ENCODE measurements at places on chromosomes 12 and 14. TPM values are rescaled to one million over a fixed set of nuclear protein-coding genes. Genes with fewer than 3 reads are reported as not detected.

The ESR2 gene
- total RNA-seq: 0.20 TPM

The FLRT2 gene
- 2.1 TPM for total RNA-seq

GRCh38 chr14:55051165-55051422 is 353 bp upstream of the MAPK1IP1L start:
- peaks cover 10% of the 10 kb centered on the region for H3K36me3 ChIP-seq
- no peaks in the 10 kb centered on the region for H3K27me3 ChIP-seq
- H3K27ac ChIP-seq: peak overlapping the region; percentile 88
- no peak for DNase-seq

GRCh38 chr12:63668028-63668799 is at the start of gene DPY19L2:
Gene DPY19L2, minus strand, starts transcription at chr12:63668493. Its CDS starts 100 bp downstream, at chr12:63668393.
- H3K4me1 ChIP-seq: 0 out of 2 replicates have a peak, but pooled peaks cover 4% of the 10 kb centered on the region
- no peak within 1 kb of the TSS for H3K27ac ChIP-seq
- no peaks in the 10 kb centered on the region for H3K27me3 ChIP-seq
- H3K4me3 ChIP-seq: no peak within 1 kb of the TSS
- H3K36me3 ChIP-seq: no peaks in the 10 kb centered on the region

DNA sequence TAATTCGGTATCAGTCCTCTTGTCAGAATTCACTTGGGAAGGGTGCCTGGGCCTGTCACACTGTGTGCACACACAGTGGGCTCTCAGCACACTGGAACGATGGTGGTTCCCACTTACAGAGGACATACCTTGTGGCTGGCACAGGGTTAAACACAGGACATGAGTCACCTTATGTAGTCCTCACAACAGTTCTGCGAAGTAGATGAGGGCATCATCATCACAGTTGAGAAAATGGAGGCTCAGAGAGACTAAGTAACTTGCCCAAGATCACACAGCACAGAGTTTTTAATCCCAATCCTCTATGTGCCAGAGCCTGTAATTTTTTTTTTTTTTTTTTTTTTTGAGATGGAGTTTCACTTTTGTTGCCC is 90.7 kb downstream of the NINJ2 start:
- H3K36me3 ChIP-seq: no peaks in the 10 kb centered on the region
- DNase-seq: no peak
- peaks cover 25% of the 10 kb centered on the region for H3K4me1 ChIP-seq
- H3K27ac ChIP-seq: no peak overlapping the region
- no peaks in the 10 kb centered on the region for H3K27me3 ChIP-seq

- H3K27me3 ChIP-seq: no peaks in the 10 kb centered on the region
- no peak overlapping the region for H3K27ac ChIP-seq
- no peaks in the 10 kb centered on the region for H3K36me3 ChIP-seq
- H3K4me3 ChIP-seq: no peak overlapping the region
- no peak for DNase-seq
These were observed 14.3 kb upstream of the KRT5 start for GRCh38 chr12:52534482-52534881.

The METTL1 gene
- total RNA-seq: 15.8 TPM

DNA sequence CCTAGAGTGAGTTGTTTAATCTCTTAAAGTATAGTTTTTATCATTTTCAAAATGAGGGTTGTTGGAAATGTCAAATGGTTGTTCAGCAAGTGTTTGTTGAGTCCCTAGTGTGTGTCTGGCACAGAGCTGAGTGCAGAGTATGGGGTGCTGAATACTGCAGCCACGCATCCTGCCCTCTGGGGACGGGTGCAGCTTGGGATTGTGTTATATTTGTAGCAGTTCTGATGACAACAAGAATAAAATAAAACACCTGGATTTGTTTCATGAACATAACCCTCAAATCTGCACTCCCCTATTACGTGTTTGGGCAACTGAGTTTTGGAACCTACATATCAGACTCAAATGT is 127.9 kb downstream of the CACNA1C start:
- no peaks in the 10 kb centered on the region for H3K36me3 ChIP-seq
- H3K27me3 ChIP-seq: peaks cover 97% of the 10 kb centered on the region
- no peak for DNase-seq
- no peak overlapping the region for H3K4me3 ChIP-seq

- H3K27me3 ChIP-seq: no peaks in the 10 kb centered on the region
- DNase-seq: no peak
- H3K27ac ChIP-seq: no peak overlapping the region
- H3K36me3 ChIP-seq: no peaks in the 10 kb centered on the region
- peaks cover 11% of the 10 kb centered on the region for H3K4me1 ChIP-seq
- H3K4me3 ChIP-seq: no peak overlapping the region
These were observed 4.3 kb downstream of the BCAT1 start for GRCh38 chr12:24944601-24944975.

DNA sequence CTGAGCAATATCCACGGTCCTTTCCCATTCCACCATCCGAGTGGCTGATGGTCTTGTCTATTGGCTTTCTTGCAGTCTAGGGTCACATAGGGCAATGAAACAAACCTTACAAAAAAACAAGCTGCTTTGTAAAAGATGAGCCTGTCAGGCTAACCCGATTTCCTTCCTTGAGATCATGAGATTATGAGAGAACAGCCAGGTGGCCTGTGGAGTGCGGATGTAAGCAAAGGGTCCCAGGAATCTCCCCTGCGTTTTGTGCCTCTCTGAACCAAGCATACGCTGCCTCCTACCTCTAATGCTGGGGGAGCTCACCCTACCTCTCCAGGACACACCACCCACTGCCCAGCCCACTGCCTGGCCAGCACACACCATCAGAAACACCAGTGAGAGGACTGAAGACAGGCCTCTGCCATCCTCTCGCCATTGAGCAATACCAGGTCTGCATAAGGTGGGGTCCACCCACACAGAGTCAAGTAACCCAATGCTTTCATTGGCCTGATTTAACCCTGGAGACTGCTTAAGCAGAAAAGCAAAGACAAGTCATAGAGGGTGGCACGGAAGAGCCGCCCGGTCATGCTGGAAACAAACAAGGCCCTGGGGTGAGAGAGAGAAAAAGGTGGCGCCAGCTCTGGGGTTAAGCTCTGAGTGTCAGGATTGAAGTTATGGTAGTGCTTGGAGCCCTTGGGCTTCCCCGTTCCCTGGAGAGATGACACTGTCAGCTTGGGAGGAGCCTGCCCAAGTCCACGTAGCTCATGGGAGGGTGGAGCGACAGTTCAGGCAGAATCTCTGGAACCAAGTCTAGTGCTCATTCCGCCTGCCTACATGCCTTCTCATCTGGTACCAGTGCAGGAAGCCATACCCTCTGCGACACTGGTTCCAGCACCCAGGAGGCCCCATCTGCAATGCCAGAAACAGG is 46.6 kb downstream of the CALM1 start:
- peak overlapping the region; percentile 91 for H3K27ac ChIP-seq
- H3K27me3 ChIP-seq: no peaks in the 10 kb centered on the region
- H3K4me3 ChIP-seq: peak overlapping the region; percentile 3
- H3K4me1 ChIP-seq: peaks cover 32% of the 10 kb centered on the region
- DNase-seq: peak; percentile 10
- H3K36me3 ChIP-seq: no peaks in the 10 kb centered on the region

The NKX2-1 gene
- total RNA-seq: not detected

The FAM186B gene
- 1.7 TPM for total RNA-seq

DNA sequence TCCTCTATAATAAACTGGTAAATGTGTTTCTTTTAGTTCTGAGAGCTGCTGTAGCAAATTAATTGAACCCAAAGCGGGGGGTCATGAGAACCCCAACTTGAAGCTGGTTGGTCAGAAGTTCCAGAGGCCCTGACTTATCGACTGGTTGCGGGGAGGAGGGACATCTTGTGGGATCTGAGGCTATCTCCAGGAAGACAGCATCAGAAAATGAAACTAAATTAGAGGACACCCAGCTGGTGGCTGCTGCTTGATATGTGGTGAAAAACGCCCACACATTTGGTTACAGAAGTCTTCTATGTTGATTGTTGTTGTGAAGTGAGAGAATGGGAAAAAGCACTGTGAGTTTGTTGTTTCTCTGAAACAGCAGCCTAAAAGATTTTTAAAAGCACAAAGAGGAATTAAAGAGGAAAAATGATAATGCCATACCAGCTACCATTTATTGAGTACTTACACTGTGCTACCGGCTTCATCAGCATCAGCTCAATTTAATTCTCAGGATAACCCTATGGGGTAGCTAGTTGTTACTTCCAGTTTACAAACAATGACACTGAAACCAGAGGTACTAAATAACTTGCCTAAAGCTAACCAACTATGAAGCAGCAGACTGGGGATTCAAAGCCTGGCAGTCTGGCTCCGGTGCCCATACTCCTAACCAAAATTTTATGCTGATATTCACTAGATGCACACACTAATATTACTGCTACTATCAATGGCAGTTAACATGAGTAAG is 24.3 kb downstream of the DDX24 start:
- H3K27ac ChIP-seq: no peak overlapping the region
- H3K4me3 ChIP-seq: no peak overlapping the region
- H3K27me3 ChIP-seq: no peaks in the 10 kb centered on the region
- no peaks in the 10 kb centered on the region for H3K4me1 ChIP-seq
- no peak for DNase-seq
